ENCODE measurements at places on chromosomes 13 and 19. TPM values are rescaled to one million over a fixed set of nuclear protein-coding genes. Genes with fewer than 3 reads are reported as not detected.

The CCNA1 gene
- total RNA-seq, result 0.20 TPM

The UNC13A gene
- total RNA-seq, result under 0.01 TPM

The KIR2DL3 gene
- not detected for total RNA-seq

The SHD gene
- total RNA-seq, result not detected

The DPRX gene
- not detected for total RNA-seq

The MEIS3 gene
- 34.9 TPM for total RNA-seq

The SYCN gene
- not detected for total RNA-seq

The GNG7 gene
- under 0.01 TPM for total RNA-seq

The AMH gene
- total RNA-seq, result 2.0 TPM

The EDNRB gene
- 32.6 TPM for total RNA-seq

The RGS9BP gene
- 0.37 TPM for total RNA-seq

The CEACAM4 gene
- total RNA-seq, result not detected

The GIPC3 gene
- under 0.01 TPM for total RNA-seq

The ZNF66 gene
- total RNA-seq, result 4.8 TPM

The CACNG6 gene
- total RNA-seq, result not detected

The WIZ gene
- total RNA-seq, result 10.2 TPM

The ZNF420 gene
- 6.2 TPM for total RNA-seq

The POU2F2 gene
- 0.37 TPM for total RNA-seq

The GDF15 gene
- total RNA-seq, result 18.0 TPM

The ZNF845 gene
- total RNA-seq, result 4.8 TPM

The CYP2S1 gene
- total RNA-seq, result 0.20 TPM

The PNMA8C gene
- not detected for total RNA-seq

The TEX30 gene
- total RNA-seq, result 14.7 TPM

The NLRP7 gene
- total RNA-seq, result not detected

The CXCL17 gene
- total RNA-seq, result not detected

The DHPS gene
- 60.0 TPM for total RNA-seq

The TJP3 gene
- not detected for total RNA-seq

The PCDH9 gene
- total RNA-seq, result 6.5 TPM

The AP1M2 gene
- total RNA-seq, result not detected

All from subcutaneous preadipocyte (primary cell).